Cardiac ventricle fibroblast (primary cell): ENCODE measurements at places on chromosomes 7 and 10. TPM values are rescaled to one million over a fixed set of nuclear protein-coding genes. Genes with fewer than 3 reads are reported as not detected.

The SPDYE3 gene
- not detected in 2 replicates for total RNA-seq

The TSPAN33 gene
- total RNA-seq = 0.15 TPM in 1 of 2 replicates, not detected in the other

The BHLHA15 gene
- not detected in 2 replicates for total RNA-seq

The MMRN2 gene
- 2.4 and 3.3 TPM in 2 replicates for total RNA-seq

The TMEM213 gene
- not detected in 2 replicates for total RNA-seq

The NXPH1 gene
- total RNA-seq = not detected in 2 replicates

The PTF1A gene
- not detected in 2 replicates for total RNA-seq

The ASZ1 gene
- not detected in 2 replicates for total RNA-seq

The IFIT1B gene
- 0.29 TPM in 1 of 2 replicates, not detected in the other for total RNA-seq
